ENCODE measurements at places on chromosomes 1 and 21. TPM values are rescaled to one million over a fixed set of nuclear protein-coding genes. Genes with fewer than 3 reads are reported as not detected.

CYP4A22 gene
- 0.16 TPM for total RNA-seq

ADGRB2 gene
- 2.2 TPM for total RNA-seq

DNA sequence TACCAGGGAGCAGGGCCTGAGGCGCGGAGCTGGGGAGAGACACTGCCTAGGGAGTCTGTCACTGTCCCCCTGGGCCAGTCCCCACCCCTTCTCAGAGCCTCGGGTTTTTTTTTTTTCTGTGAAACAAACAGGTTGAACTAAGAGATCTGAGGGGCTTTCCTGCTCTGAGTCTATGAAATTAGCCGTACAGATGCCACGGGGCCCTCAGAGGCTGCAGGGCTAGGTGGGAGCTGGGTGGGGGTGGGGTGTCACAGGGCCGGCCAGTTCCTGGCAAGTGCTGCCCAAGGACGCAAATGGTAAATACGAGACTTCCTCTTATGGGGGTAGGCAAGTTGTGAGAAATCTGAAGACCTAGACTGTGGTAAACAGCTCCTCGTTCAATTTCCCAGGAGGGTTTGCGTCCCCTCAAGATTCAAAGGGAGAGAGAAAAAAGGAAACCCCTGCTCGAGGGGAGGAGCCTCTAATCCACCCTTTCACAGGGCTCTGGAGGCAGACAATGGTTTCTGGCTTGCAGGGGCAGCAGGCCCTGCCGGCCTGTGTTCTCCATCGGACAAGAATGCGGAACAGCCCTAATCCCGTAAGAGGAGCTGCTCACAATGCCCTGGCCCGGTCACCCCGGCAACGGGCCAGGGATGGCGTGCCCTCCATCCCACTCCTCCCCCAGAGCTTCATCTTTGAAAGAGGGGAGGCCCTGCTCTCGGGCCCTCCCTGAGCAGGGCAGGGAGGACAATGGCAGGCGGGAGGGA lies 7.8 kb downstream of the NUAK2 start:
- no peak for DNase-seq

GRCh38 chr1:39524591-39525365 lies 33.3 kb downstream of the BMP8A start:
- no peak for DNase-seq

MAB21L3 gene
- 22.9 TPM for total RNA-seq

DNALI1 gene
- 2.1 TPM for total RNA-seq

ADAMTSL4 gene
- total RNA-seq, result 10.1 TPM

LYPD8 gene
- total RNA-seq, result not detected

DNA sequence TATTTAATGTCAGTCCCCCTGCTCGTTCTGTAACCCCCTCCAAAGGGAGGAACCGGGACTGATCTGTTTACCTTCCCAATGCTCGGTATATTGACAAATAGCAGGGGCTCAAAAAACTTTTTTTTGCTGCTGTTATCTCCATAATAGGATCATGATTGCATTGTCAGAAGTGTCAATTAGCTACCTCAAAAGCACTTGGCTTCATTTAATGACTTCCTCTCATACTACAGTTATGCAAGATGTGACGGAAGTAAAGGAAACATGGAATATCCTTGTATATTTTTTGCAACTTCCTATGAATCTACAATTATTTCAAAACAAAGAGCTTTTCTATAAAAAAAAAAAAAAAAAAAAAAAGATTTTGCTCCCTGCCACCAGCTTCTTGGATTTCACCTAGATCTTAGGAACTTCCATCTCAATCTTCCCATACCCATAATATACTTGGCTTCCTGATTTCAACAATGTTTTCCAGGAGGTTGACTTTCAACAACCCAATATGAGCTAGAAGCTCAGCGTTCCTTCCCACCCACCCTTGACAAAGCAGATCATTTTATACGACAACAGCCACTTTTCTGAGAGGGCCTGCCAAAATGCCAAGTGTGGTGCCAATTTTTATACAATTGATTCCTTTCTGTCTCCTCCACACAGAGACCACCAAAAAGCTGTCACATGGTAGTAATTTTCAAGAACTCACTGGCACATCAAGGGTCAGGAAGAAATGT lies 71.7 kb downstream of the SETD4 start:
- DNase-seq, result no peak

DNA sequence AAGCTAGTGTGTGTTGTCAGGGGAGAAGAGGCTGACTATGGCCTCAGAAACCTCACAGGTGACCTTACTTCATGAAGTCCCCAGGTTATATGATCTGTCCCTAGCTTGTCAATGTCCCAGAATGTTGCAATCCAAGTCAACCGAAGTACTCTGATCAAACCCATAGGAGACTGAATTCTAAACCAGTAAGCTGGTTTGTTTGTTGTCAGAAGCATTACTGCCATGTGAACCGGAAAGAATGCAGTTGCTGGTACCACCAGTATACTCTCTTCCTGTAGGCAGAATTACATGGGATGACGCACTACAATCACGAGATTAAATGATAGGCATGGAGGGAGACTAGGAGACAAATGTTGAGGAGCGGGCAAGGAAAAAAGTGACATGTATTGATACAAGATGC lies 26.1 kb upstream of the MAN1A2 start:
- DNase-seq, result no peak

GRCh38 chr1:50348449-50349241 lies 74.6 kb downstream of the DMRTA2 start:
- no peak for DNase-seq

DNA sequence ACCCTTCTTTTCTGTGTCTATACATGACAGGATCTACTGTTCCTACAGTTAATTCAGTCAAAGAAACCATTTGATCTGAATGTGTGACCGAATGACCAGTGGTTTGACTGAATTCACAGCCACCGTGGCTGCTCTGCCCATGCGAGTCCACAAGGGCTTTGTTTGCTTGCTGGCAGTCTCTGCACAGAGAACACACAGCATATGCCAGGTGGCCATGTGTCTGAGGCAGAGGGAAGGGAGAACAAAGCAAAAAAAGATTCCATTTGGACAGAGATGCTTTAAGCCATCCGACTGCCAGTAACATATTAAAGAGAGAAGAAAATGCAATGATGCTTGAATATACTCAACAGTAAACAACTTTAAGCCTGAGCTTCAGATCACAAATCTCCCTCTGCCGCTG lies 737.8 kb upstream of the CXADR start:
- no peak for DNase-seq

SPRR2B gene
- total RNA-seq, result not detected

HPCAL4 gene
- not detected for total RNA-seq

DNA sequence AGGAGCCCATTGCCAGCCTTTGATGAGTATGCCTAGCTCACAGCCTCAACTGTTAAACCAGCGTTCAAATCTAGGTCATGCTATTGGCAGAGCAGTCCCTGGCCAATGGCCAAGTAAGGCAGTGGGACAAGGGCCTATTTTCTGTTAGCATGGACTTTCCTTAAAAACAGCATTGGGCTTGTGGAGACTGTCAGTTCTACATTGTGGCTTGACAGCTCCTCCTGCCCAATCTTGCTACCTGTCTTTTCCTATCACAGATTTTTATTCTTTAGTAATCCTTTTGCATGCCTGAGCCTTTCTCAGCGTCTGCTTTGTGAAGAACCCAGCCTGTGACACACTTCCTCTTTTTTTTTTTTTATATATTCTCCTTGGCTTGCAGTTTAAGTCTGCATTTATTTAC lies 56.4 kb downstream of the DIP2A start:
- peak; percentile 88 for DNase-seq

PLA2G2D gene
- not detected for total RNA-seq
